ENCODE measurements at places on chromosomes 16 and 17.

DNA sequence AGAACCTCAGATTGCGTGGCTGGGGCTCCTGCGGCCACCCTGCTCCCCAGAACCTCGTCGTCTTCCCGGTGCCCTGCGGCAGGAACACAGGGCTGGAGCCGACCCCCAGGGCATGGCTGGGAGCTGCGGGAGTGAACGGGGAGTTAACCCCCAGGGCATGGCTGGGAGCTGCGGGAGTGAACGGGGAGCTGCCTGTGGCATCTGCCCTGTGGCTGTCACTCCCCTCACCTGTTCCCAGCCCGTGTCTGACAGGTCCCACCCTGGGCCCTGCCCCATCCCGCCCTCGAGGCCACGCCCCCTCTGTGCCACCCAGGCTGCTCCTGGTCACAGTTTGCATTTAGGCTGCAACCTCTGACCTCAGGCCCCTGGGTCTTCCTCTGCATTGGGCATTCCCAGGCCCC, 39.4 kb upstream of the ACSF3 start:
- H3K4me1 ChIP-seq = no peaks in the 10 kb centered on the region
- no peak overlapping the region for H3K4me3 ChIP-seq
- H3K36me3 ChIP-seq = no peaks in the 10 kb centered on the region
- no peaks in the 10 kb centered on the region for H3K27me3 ChIP-seq
- no peak for DNase-seq

DNA sequence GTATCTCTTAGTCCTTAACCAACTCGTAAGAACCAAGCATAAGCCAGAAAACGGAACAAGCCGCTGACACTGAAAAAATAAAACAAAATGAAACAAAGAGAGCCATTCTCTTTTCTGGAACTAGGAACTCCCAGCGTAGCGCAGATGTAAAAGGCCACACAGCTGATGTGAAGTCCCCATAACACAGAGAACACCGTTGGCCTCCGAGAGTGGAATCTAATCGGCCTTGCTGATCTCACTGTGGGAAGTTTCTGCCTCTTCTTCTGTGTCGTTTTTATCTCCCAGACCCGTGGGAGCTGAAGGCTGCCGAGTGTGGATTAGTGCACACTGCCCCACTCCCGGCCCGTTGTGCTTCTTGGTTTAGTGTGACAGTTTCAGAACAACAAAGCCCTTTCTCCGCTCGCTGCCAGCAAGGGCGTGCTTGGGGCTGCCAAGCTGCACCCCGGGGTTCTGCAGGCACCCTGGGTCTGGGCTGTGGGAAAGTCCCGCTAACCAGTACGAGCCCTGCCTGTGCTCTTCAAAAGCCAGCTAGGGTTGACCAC, 21.7 kb downstream of the TTYH2 start:
- no peaks in the 10 kb centered on the region for H3K27me3 ChIP-seq
- H3K4me1 ChIP-seq = no peaks in the 10 kb centered on the region
- DNase-seq = no peak
- H3K36me3 ChIP-seq = no peaks in the 10 kb centered on the region

DNA sequence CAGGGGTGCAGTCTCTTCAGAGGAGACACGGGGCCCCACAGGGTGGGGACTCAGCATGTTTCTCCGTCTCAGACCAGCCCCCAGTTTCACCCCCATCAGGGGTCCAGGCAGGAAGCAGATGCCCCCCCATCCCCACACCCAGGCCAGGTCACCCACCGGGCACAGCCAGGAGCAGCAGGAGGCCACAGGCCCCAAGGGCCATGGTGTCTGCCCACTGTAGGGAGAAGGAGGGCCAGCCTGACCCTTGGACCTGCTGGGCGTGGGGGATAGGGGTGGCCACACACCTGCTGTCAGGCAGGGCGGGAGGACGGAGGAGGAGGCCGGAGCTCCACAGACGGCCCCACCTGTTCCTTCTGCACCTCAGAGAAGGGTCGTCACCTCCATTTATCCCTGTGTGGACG, at the start of gene TPSG1:
TSS of gene TPSG1 (minus strand) at position 218 of the 401 bp plus-strand sequence. CDS start at position 202, 16 bp downstream.
- DNase-seq = no peak
- H3K4me1 ChIP-seq = no peaks in the 10 kb centered on the region
- no peaks in the 10 kb centered on the region for H3K27me3 ChIP-seq
- no peaks in the 10 kb centered on the region for H3K36me3 ChIP-seq
- no peak within 1 kb of the TSS for H3K27ac ChIP-seq

- no peak for DNase-seq
- no peaks in the 10 kb centered on the region for H3K36me3 ChIP-seq
- no peak overlapping the region for H3K27ac ChIP-seq
- no peaks in the 10 kb centered on the region for H3K4me1 ChIP-seq
- H3K27me3 ChIP-seq = no peaks in the 10 kb centered on the region
These were observed 98.5 kb upstream of the RPRML start for GRCh38 chr17:47077576-47077975.

GRCh38 chr16:12184419-12184917, 207.9 kb downstream of the SNX29 start:
- H3K27me3 ChIP-seq = no peaks in the 10 kb centered on the region
- no peak overlapping the region for H3K27ac ChIP-seq
- no peaks in the 10 kb centered on the region for H3K36me3 ChIP-seq
- H3K4me3 ChIP-seq = no peak overlapping the region
- DNase-seq = no peak
- H3K4me1 ChIP-seq = no peaks in the 10 kb centered on the region

DNA sequence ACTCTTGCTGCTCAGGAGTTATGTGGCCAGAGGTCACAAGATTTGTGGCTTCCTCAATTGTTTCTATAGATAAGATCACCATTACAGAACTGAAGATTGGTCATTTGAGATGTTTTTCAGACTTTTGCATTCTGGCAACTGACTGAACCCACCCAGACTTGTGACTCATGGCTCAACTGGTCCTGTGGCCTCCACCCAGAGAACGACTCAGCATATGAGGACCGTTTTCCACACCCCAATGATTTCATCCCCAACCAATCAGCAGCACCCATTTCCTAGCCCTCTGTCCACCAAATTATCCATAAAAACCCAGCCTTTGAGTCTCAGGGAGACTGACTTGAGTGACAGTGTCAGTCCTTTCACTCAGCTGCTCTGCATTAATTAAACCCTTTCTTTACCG, 143.2 kb upstream of the ASIC2 start:
- no peak for DNase-seq
- no peaks in the 10 kb centered on the region for H3K27me3 ChIP-seq
- no peak overlapping the region for H3K4me3 ChIP-seq
- H3K27ac ChIP-seq = no peak overlapping the region
- no peaks in the 10 kb centered on the region for H3K4me1 ChIP-seq
- no peaks in the 10 kb centered on the region for H3K36me3 ChIP-seq

DNA sequence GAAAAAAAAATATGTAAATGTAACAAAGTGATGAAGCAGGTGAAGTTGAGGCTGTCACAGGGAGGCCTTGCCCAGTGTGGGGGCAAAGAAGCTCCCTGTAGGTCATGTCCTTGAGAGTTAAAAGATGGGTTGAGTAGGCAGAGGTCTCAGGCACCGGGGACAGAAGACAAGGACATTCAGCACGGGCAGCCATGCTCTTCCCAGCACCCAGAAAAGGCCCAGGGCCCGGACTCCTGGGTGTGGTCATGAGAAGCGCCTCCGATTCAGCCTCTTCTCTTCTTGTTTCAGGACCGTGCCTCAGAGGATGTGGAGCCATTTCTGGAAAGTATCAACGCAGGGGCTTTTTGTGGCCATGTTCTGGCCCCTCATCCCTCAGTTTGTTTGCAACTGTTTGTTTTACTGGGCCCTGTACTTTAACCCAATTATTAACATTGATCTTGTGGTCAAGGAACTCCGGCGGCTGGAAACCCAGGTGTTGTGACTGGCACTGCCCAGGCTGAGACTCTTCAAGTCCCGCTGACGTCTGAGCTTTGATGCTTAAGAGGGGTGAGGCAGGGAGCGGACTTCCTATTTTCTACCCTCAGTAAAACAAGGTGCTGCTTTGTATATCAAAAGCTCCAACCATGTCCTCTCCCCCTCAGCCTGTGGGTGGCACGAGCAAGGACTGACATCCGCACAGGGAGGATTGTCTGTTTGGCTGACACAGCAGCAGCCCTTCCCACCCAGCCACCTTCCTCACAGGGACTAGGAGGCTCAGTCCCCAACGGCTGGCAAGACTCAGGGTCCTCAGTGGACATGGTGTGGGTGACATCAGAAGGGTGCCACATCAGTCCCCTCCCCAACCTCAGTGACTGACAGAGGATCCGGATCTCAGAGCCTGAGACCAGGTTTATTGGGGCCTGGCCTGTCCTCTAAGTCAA, 26.5 kb downstream of the PLA2G10 start:
- peaks cover 65% of the 10 kb centered on the region for H3K36me3 ChIP-seq
- H3K4me1 ChIP-seq = no peaks in the 10 kb centered on the region
- DNase-seq = no peak

DNA sequence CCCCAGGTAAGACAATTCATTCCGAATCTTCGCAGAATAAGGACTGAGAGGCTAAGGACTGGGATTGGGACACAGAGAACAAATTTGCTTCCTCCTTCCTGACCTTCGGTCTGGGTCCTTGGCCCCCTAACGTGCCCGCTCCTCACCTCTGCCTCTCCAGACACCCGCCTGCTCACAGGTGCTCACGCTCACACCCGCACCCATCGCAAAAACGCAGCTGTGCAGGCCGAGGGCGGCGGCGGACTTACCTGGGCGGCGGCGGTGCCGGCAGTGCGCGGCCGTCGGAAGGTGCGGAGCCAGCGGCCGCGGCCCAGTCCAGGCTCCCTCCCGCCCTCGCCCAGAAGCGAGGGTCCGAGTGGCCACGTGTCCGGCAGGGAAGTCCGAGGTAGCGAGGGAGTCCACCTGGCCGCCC, 7.1 kb upstream of the HOXB9 start:
- H3K4me3 ChIP-seq = no peak overlapping the region
- no peaks in the 10 kb centered on the region for H3K36me3 ChIP-seq
- H3K27ac ChIP-seq = no peak overlapping the region
- DNase-seq = no peak
- H3K27me3 ChIP-seq = peaks cover 59% of the 10 kb centered on the region
- no peaks in the 10 kb centered on the region for H3K4me1 ChIP-seq

DNA sequence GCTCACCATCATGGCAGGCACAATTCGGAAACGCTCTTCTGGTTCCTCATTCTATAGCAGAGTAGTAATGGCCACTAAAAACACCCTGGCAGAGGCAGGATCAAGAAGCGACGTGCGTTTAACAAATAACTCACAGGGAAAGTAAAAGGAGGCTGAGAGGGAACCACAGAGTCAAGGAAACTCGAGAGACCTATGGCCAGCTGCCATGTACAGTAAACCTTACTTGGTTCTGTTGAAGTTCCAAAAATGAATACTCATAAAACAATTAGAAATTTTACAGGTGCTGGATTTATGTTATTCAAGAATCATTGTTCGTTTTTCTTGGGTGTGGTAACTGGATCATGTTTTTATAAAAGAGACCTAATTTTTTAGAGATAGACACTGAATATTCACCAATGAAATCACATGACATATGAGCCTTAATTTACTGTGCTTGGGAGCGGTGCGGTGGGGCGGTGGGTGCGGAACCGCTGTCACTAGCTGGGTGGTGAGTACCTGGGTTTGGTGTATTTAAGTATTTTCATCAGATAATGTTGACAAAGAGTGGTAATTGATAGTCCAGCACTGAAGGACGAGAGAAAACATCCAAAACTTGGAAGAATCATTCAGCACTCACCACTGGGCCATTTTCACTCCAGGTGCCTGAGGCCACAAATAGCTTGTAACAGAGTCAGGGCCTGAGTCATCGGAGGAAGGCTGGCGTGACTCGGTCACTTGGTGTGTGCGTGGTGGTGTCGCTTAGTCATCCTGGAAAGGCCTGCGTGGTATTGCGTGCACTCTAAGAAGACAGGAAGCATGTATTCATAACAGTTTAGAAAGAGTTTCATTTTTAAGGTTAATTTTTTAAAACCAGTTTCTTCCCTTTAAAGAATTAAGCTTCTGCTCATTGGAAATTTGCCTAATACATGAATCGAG, 135.4 kb upstream of the CHMP6 start:
- H3K27ac ChIP-seq = peak overlapping the region; percentile 45
- H3K36me3 ChIP-seq = peaks cover 45% of the 10 kb centered on the region
- no peaks in the 10 kb centered on the region for H3K4me1 ChIP-seq
- no peaks in the 10 kb centered on the region for H3K27me3 ChIP-seq
- DNase-seq = no peak

DNA sequence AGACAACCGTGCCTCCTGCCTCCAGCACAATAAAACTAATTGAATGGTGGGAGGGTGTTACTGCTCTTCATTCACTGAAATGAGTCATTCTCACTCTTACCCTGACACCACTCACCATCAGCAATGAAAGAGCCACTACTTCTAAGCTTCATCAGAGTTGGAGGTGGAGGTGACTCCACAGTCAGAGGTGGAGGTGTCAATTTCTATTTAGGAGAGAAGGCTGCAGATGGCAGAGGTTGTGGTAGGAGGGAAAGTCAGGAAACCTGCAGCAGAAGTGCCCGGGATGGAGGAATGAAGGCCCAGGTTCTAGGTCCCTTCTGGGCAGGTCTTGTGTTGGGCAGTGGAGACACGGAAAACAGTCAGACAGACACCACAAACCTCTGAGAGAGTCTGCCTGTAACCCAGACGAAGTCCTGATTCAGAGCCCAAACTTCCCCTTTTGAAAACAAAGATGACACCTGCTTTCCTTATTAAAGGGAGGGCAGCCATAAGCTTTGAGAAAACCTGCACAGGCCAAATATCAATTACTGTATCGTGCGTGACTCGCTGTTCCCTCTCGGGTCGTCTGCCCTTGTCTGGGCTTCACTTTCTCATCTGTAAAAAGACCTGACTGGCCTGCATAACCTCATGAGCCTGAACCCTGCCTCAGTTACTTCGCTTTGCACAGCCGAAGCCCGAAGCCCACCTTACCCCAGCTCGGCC, 668 bp downstream of the ATPAF2 start:
- peak overlapping the region; percentile 75 for H3K27ac ChIP-seq
- H3K4me1 ChIP-seq = peaks cover 53% of the 10 kb centered on the region
- H3K27me3 ChIP-seq = no peaks in the 10 kb centered on the region
- DNase-seq = no peak
- peaks cover 9% of the 10 kb centered on the region for H3K36me3 ChIP-seq

GRCh38 chr16:80012586-80012985, 412.0 kb upstream of the MAF start:
- DNase-seq = no peak
- H3K27ac ChIP-seq = no peak overlapping the region
- H3K4me1 ChIP-seq = no peaks in the 10 kb centered on the region
- H3K4me3 ChIP-seq = no peak overlapping the region
- H3K27me3 ChIP-seq = no peaks in the 10 kb centered on the region

- H3K27ac ChIP-seq = no peak overlapping the region
- 0 out of 2 replicates have a peak, but pooled peaks cover 4% of the 10 kb centered on the region for H3K4me1 ChIP-seq
- DNase-seq = no peak
- H3K36me3 ChIP-seq = peaks cover 36% of the 10 kb centered on the region
These were observed 30.6 kb downstream of the CDRT15 start for GRCh38 chr17:14205992-14206461.

DNA sequence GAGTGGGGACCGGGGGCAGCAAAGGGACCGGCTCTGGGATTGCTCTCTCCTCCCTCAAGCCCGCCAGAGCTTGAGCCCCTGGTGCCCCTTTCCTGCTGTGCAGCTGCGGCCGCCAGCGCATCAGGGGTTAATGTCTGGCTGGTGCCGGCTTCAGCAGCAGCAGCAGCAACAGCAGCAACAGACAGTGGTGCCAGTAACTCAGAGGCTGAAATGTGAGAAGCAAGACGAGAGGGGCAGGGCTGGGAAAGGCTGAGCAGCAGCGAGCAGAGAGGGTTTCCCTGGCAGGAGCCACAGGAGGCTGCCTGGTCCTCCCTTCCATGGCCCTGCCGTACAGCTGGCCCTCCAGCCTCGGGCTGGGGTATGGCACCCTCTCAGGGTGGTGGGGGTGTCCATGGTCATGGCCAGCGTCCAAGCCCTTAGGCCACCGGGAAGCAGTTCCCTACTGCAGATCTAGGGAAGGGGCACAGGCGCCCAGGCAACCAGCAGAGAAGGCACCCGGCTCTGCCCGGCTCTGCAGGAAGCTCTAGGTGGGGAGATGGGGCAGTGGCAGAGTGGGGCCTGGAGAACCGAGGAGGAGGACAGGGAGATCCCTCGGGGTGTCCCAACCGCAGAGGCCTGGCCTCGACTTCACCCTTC, 21.1 kb upstream of the TFAP4 start:
- H3K27me3 ChIP-seq = no peaks in the 10 kb centered on the region
- no peaks in the 10 kb centered on the region for H3K4me1 ChIP-seq
- H3K4me3 ChIP-seq = no peak overlapping the region
- DNase-seq = no peak
- no peaks in the 10 kb centered on the region for H3K36me3 ChIP-seq
